NCI-H2107 (cell line): ENCODE measurements at places on chromosomes 12 and 14.

- no peak for DNase-seq
Observed at GRCh38 chr14:105015242-105015641, 5.6 kb downstream of the CDCA4 start.

DNA sequence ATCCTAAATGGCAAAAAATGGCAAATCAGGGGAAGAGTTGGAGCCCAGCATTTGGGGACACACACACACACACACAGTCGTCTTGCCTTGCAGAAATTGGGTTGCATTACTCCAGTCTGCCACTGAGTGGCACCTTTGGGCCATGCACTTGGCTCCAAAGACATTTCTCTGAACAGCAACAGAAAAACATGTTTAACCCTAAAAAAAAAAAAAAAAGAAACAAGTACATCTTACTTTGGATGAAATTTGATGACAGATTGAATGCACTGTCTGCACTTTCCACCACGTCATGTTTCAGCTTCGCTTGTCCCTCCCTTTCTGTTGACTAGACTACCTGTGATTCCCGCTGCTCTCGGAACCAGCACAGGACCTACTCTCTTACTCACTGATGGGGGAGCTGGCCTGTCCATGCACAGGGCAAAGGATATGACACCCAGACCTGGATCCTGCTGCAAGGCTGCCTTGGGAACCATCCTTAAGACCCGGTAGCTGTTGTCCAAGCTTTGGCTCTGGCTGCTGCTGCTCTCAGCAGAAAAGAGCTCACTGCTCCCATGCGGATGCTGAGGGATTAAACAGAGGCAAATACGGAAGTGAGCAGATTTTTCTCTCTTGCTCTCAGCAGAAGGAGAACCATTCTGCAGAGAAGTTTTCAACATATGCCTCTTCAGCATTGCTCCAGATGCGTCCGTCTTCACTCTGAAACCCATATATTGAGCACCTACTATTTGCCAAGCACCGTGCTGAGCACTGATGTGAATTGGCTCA is 376.8 kb downstream of the DPF3 start:
- no peak for DNase-seq

GRCh38 chr12:109656743-109657142 is 56.9 kb upstream of the FAM222A start:
- DNase-seq: no peak

DNA sequence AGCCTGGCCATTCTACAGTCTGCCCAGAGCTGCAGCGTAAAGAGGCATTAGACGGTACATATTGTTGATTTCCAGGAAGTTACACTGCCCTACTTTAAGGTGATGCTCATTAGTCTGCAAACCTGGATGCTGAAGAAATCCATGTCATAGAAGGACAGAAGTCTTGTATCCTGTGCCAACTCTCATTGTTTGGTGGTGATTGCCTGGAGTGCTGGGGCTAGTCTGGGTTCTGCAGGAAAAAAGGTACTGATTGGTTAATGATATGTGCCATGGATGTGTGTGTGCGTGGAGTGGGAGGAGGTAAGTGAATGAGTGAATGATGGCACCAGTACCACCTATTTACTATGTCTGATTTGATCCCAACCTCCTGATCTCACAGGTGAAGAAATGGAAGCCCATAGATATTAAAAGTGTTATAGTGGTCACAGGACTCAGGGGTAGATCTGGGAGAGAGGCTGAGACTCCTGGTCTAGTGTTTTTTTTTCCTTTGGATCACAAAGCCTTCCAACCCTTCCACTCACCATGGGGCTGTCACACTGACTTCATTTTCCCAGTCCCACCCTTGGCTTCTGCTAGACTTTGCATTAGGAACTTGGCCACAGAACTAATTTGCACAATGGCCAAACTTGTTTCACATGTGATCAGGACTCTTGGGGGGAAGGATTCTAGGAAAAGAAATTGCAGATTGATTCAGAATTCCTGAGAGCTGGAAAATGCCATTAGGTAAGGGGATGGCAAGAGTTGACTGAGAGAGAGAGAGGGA is 96.1 kb downstream of the TMX1 start:
- no peak for DNase-seq

DNA sequence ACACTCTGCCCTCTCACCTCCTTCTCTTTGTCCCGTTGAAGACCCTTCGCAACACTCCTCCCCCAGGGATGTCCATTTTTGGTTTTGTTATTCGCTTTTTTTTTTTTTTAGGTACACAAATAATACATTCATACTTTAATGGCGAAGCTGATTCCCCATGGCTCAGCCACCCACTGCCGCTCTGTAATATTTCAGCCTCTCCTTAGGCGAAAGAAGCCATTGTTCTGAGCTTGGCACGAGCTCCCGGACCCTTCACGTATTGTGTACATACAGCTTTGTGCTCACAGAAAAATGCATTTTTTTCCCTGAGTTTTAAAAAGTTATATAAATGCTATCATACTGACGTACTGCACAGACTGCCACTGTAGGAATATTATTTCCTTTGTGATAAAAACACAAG is 115.0 kb downstream of the TMEM132C start:
- no peak for DNase-seq

DNA sequence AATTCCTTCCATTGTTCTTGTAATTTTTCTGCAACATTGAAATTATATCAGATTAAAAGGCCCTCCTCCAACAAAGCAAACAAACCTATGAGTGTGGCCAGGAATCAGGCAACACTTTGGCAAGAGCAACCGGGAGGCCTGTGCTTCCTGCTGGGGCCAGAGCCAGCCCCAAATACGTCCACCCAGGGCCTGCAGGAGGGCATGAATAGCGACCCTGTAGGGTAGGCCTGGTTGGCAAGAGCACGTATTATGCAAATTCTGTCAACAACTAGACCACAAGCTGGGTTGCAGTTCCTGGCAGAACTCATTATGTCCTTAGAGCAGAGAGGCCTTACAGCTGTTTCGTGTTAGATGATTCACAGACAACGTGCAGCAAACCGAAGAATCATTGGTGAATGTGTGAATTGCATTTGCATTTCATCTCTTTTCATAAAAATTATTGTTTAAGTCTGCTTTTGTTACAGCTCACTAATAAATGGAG is 26.9 kb upstream of the LGALS3 start:
- peak; percentile 59 for DNase-seq

- no peak for DNase-seq
Observed at GRCh38 chr14:76371066-76371465, 4.9 kb upstream of the ESRRB start.

DNA sequence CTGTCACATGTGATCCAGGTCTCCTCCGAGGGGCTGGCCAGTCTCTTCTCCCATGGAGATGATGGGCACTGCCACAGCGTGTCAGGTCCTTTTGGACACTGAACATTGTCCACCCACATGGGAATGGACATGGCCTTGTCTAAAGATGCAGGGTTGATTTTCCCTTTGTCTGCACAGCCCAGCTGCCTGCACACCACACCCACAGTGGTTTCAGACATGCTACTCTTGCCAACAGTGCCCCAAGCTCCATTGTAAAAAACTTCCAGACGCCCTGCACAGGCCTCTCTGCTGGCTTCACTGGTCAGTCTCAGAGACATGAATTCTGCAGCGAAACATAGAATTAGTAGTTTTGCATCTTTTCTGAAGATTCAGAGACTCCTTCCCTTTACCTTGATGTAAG is 18.5 kb downstream of the CD163 start:
- no peak for DNase-seq

- DNase-seq: no peak
Observed at GRCh38 chr14:46818147-46818546, 166.6 kb upstream of the RPL10L start.

DNA sequence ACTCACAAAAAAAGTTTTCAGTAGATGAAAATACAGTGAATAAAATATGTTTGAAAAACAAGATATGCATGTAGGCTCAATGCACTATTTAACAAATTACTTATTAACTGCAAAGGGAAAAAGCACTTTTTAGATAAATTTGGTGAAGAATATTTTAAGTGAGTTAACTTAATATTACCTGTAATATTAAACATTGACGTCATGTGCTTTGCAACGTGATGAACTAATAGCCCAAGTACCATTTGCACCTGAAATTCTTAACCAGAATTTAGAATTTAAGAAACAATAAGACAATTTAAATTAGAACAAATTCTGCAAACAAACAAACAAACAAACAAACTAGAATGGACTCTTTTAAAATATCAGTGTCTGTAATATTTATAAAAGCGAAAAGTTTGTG is 659.0 kb upstream of the NOVA1 start:
- DNase-seq: no peak

GRCh38 chr14:77738559-77739250 is 22.3 kb downstream of the SNW1 start:
- DNase-seq: no peak

GRCh38 chr14:40365305-40365704 is 933.1 kb upstream of the FBXO33 start:
- no peak for DNase-seq

DNA sequence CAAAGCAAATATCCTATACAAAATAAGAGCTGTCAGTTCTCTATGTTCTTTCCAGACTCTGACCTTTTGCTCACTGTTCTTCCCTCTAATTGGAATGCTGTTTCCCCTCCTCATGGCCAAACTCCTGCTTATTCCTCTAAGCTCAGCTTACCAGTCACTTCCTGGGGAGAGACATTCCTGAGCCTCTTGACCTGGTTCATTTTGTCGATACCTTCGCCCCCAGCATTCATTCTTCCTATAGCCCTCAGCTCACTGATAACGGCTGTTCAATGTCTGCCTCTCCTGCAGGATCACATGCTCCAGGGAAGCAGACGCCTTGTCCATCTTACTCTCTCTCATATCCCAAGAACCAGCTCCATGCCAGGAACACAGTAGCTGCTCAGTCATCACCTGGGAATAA is 431.0 kb downstream of the MED13L start:
- DNase-seq: no peak

DNA sequence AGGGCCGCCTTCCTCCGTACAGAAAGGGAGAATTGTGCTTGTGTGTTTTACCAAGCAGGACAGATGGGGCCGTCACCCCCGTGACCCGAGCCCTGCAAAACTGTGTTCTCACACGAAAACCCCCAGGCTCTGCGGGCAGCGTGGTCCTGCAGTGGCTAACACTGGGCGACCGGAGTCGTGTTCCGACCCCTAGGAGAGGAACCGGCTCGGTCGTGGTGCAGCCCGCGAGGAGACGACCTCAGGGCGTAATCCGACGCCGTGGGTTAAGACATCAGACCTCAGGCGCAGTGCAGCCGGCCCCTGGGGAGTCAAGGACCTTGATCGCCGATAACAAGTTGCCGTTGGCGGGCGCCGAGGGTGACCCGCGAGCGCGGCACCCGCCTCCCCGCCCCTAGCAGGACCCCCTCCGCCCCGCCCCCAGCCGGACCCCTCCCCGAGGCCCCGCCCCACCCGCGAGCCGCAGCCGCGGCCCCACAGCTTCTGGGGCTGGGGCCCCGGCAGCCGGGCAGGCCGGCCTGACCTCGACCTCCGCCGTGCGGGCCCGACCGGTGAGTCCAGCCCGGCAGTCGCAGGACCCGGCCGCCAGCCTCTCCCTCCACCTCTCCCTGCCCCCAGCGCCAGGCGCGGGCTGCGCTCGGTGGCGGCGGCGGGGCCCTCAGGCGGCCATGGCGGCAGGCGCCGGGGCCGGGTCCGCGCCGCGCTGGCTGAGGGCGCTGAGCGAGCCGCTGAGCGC is at the start of gene CHPT1:
TSS of gene CHPT1 (plus strand) at position 444 of the 733 bp plus-strand sequence. CDS start at position 666, 222 bp downstream.
- peak; percentile 46 for DNase-seq

DNA sequence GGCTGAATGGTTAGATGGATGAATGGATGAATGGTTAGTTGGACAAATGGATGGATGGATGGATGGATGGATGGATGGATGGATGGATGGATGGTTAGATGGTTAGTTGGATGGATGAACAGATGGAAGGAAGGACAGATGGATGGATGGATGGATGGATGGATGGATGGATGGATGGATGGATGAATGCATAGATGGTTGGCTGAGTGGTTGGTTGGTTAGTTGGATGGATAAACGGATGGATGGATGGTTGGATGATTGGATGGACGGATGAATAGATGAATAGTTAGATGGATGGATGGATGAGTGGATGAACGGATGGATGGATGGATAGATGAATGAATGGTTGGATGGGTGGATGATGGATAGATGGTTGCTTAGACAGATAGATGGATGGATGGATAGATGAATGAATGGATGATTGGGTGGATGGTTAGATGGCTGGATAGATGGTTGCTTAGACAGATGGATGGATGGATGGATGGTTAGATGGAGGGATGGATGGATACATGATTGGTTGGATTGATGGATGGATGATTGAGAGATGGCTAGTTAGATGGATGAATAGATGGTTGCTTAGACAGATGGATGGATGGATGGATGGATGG is 48.8 kb upstream of the HSPB8 start:
- DNase-seq: no peak

GRCh38 chr12:128069359-128069997 is 197.5 kb upstream of the TMEM132C start:
- peak; percentile 23 for DNase-seq

GRCh38 chr12:26918321-26919215 is 19.2 kb downstream of the INTS13 start:
- DNase-seq: no peak

DNA sequence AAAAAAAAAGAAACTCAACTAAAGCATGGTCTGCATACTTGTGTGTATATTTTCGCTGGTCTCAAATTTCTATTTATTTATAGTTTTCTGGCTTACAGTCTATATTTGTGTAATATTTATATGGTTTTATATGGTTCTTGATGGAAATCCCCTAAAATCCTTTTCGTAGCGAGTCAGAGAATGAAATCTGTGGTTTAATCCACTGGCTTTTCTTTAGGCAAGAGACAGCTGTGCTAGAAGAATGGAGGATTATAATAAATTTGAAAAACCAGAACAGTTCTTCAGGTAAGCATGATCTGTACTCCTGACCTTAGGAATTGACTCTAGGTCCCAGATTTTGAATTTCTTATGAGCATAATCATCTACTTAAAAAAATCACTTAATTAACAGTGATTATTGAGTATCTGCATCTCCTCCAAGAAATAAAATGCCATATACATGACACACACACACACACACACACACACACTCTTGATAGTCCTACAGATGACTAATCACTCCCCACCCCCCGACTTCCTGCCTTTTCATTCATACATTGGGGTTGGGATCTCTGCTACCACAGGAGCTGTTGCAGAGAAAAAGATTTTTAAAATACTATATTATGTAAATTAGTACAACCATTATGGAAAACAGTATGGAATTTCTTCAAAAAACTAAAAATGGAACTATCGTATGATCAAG is 113.4 kb downstream of the CRADD start:
- no peak for DNase-seq

GRCh38 chr14:77955816-77956484 is 156.0 kb downstream of the ADCK1 start:
- DNase-seq: no peak

GRCh38 chr12:19055589-19055988 is 73.9 kb upstream of the PLEKHA5 start:
- no peak for DNase-seq
